CD8-positive, alpha-beta T cell (primary cell): ENCODE measurements at places on chromosomes 6 and 20. TPM values are rescaled to one million over a fixed set of nuclear protein-coding genes. Genes with fewer than 3 reads are reported as not detected.
A peak's percentile ranks its signal among the peaks of the same experiment; 100 is the strongest.

DNA sequence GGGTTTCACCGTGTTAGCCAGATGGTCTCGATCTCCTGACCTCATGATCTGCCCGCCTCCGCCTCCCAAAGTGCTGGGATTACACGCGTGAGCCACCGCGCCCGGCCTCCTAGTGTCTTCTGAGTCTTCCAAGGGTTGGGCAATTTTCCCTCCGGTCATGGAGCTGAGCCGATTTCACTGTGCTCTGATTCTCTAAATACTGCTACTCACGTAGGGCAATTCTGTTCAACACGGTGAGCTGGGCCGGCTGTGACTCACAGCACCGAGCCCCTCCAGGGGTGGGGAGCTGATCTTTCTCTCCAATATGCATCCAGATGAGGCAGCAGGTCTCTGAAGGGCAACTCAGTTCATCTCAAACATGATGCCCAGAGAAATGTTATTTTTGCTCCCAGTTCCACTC, 71.6 kb upstream of the CD93 start:
- DNase-seq, result no peak

DNA sequence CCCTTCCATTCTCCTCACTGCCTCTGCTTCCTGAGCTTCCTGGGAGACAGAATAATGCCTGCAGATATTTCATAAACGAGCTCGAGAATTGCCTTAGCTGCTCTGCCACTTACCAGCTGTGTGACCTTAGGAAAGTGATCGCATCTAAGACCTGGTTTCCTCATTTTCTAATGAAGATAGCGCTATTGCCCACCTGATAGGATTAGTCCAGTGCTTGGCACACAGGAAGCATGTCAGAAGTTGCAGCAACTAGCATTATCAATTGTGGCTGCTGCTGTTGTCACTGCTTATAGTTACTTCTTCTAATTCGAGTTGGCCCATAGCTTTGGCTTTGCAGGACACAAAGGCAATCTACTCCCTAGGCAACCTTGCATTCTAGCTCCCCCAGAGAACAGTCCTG, 305.5 kb upstream of the SGK1 start:
- DNase-seq, result no peak

- no peak for DNase-seq
Measured at GRCh38 chr6:157855325-157855724, 32.3 kb downstream of the SNX9 start.

- DNase-seq, result no peak
Measured at GRCh38 chr6:83069633-83070032, 2.2 kb downstream of the DOP1A start.

GRCh38 chr20:14445310-14445709, 107.9 kb upstream of the FLRT3 start:
- DNase-seq, result no peak

DNA sequence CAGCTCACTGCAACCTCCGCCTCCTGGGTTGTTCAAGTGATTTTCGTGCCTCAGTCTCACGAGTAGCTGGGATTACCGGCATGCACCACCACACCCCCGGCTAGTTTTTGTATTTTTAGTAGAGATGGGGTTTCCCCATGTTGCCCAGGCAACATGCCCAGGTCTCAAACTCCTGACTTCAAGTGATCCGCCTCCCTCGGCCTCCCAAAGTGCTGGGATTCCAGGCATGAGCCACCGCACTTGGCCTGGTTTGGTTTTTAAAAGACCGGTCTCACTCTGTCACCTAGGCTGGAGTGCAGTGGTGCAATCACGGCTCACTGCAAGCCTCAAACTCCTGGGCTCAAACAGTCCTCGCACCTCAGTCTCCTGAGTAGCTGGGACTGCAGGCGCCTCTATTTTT, 40.1 kb downstream of the VSTM2L start:
- DNase-seq, result no peak

GRCh38 chr20:44856856-44857448, 28.6 kb upstream of the YWHAB start:
- no peak for DNase-seq

GRCh38 chr6:37971711-37972390, 152.3 kb downstream of the ZFAND3 start:
- no peak for DNase-seq

- no peak for DNase-seq
Measured at GRCh38 chr20:8996817-8997512, 71.9 kb upstream of the PLCB4 start.

DNA sequence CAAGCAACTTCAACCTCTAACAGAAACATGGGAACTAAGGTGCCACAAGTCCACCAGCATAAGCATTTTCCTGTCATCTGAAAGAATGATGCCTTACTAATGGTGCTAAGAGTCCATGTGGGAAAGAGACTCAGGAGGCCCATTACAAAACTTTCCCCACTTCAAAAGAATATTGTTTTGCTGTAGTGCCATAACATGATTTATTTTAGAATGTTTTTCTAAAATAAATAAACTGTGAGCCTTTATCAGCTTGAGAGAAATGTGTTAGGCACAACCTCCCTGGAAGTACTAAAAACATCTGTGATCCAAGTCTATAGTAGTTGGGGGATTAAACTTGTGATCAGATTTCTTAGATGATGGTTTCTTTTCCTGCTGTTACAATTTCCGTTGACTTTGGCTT, 330.1 kb upstream of the MAP3K7 start:
- no peak for DNase-seq

GRCh38 chr6:137518386-137518983, 24.3 kb upstream of the OLIG3 start:
- DNase-seq, result no peak

DNA sequence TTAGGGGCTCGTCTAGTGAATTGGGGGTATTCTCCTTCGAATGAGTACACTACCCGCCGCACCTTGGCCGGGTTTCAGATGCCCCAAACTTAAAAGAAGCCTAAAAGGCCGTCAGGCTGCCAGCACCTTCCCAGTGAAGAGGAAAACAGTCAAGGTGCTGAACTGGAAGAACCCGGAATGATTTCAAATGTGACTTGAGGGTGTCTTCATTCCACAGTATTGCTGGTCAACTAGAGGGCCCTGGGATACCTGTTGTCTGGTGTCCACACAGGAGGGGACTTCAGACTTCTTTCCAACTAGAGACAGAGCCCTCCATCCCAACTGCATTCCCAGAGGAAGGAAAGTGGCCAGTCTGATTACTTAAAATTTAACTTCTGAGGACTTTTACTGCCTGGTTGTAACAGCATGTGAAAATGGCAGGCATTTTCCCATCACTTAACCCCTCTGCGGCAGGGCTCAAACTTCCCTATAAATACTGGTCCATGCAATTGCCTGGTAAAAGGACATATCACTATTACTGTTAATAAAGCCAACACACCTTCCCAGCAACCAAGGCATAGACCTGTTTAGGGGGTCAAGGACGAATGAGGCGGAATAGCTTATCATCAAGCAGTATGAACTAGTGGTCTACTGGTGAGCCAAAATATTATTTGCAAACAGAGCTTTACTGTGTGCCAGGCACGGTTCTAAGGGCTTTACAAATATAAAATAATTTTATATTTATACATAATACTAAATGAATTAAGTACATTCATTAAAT, 651 bp upstream of the SAMHD1 start:
- no peak for DNase-seq

- no peak for DNase-seq
Measured at GRCh38 chr6:704046-704445, 11.1 kb upstream of the EXOC2 start.

GRCh38 chr6:45438849-45439406, 61.2 kb upstream of the SUPT3H start:
- no peak for DNase-seq

DNA sequence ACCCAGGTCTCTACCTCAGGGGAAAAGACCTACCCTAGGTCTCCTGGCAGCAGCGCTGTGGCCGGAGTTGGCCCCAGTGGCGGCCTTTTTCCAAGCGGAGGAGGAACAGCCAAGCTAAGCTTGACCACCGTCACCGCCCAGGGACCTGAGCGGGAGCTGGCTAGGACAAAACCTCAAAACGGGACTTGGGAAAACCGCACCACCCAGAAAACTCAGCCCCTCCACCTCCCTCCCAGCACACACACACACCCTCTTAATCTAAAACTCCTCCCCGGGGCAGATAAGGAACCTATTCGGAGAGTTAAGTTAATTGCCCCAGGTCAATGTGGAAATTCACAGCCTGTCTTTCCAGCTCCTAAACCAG, 2.7 kb upstream of the TRERF1 start:
- no peak for DNase-seq

DNA sequence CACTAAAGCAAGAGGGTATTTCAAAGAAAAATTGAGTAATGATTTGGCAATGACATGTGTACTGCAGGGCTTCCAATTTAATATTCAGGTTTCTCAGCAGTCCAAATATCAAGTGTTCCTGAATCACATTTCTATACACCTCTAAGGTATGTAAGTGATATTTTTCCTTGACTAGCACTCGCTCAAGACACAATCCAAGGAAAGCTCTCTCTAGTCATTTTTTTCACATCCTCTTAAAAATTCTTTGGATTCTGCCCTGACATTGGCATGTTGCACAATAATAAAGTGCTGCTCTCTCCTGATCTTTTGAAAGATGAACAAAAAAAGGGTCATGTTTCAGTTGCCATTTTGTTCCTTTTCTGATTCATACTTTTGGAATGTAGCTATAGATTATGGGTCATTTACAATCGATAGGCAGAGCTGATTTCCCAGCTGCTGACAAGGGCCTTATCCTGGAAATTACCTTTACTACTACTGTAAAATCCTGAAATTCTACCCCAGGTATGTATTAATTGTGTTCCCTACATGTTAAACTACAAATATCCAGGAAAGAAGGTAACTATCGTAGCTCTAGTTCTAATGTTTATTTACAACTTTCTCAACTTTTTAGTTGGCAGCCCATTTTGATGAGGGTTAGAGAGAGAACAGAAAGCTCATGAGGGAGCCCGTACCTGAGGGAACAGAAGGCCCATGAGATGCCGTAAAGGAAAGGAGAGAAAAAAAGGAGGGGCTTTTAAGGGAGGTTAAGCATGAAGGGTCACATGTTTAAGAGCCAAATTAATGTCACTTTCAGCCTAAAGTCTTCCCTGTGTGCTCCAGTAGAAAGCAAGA, 22.2 kb upstream of the ADGRG6 start:
- DNase-seq, result no peak

DNA sequence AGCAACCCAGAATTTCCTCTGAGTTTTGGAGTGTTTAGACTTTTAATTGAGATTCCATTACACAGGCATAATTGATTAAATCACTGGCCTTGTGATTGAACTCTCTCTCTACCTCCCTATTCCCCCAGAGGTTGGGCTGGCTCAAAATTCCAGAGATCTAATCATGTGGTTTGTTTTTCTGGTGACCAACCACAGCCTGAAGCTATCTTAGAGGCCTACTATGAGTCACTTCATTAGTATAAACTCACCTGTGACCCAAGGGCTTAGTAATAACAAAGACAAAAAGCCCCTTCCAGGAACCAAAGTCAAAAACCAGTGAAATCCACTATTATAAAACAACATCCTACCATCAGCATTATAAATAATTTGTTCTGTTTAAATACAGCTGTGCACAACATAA, 992.5 kb upstream of the CITED2 start:
- no peak for DNase-seq

- no peak for DNase-seq
Measured at GRCh38 chr6:103908898-103909297, 950.8 kb downstream of the HACE1 start.

- no peak for DNase-seq
Measured at GRCh38 chr6:41370488-41371111, 35.2 kb downstream of the NCR2 start.

DNA sequence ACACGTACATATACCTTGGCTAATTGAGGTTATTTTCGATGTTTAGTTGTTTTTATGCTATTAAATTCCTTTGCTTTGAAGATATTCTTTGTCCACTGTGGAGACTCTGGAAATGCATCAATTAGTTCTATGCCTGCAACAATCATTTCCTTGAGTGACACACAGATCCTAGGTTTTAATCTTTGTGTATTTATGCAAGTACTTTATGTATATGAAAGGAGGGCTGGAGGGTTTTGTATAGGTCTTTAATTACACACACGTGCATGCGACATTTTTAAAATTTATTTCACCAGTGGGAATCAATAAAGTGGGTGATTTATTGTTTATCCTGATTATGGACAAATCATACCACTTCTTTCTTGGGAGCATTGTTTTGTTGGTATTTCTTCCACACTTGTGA, 57.3 kb downstream of the ZFAND3 start:
- no peak for DNase-seq

DNA sequence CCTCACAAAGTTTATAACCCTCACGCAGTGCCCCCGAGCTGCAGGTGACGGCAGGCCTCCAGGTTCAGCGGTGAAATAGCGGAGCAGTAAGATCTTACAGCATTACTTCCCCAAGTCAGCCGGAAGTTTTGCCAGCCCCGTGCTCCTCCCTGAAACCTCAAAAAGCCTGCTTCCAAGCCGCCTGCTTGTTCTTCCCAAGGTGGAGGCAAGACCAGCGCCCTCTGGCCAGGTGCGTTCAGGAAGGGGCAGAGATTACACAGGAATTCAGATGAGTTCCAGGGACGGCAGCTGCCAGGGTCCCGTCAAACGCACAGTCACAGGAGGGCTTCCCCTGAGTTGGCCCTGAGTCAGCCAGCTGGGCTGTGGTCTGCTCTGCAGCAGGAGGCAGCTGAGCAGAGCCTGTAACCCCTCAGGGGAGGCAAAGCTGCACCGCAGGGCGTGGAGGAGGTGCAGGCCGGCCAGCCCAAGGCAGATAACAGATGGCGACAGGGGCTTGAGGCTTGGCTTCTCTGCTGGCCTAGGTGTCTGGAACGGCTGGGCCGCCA, 124.1 kb upstream of the RPS6KA2 start:
- DNase-seq, result peak; percentile 21

DNA sequence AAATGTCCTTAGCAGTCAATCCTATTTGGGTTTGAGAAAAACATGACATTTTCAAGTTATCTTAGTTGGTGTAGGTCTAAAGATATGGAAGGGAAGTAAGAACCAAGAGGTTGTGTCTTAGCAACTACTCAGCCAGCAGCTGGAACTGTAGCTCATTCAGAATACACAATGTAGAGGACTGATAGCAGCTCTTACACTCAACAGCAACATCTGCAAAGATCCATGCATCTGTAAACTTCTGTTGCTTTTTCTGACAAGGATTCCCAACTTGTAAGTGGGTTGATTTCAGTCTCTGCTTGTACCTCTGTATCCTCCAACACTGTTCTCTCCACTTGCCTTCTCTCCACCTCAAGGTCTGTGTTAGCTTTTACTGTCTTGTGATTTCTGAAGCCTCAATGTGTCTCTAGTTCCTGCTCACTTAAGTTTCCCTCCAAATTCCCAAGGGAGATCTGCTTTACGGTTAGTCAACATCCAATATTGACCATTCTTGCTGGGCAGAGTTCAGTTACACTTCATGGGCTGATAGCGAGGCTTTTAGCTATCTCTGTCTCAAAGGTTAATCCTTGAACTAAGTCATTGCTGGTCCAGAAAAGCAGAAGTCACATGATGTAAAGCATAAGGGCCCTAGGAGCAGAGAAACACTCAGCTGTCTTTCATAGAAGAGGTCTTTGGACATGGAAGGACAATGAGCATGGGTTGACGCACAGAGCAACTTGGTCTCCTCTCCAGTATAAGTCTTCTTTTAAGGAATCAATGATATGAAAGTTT, 71.6 kb upstream of the LGSN start:
- DNase-seq, result no peak

- no peak for DNase-seq
Measured at GRCh38 chr6:139699335-139699734, 324.9 kb upstream of the CITED2 start.

Gene CLPSL1
- total RNA-seq, result not detected

Gene SDCBP2
- total RNA-seq, result 1.2 TPM

Gene GMPR
- total RNA-seq, result 0.86 TPM

Gene ECT2L
- total RNA-seq, result not detected

Gene ASIP
- total RNA-seq, result not detected

Gene DUSP15
- total RNA-seq, result not detected

Gene GGTLC1
- total RNA-seq, result not detected

Gene UBE2C
- total RNA-seq, result 0.60 TPM

Gene TP53INP2
- 101 TPM for total RNA-seq

Gene HCRTR2
- not detected for total RNA-seq
